ENCODE measurements at places on chromosomes 3 and 15. TPM values are rescaled to one million over a fixed set of nuclear protein-coding genes. Genes with fewer than 3 reads are reported as not detected.

SPSB4 gene
- 12.7 TPM for total RNA-seq

IL17RD gene
- total RNA-seq, result 29.3 TPM

CLDN16 gene
- total RNA-seq, result not detected

TNFSF10 gene
- total RNA-seq, result 2.0 TPM

STXBP5L gene
- total RNA-seq, result 46.9 TPM

LRRN1 gene
- 77.3 TPM for total RNA-seq

CERS3 gene
- 0.73 TPM for total RNA-seq

CA12 gene
- 39.9 TPM for total RNA-seq

SCAANT1 gene
- total RNA-seq, result not detected

SORD gene
- total RNA-seq, result 7.4 TPM

DGKG gene
- 14.9 TPM for total RNA-seq

WWTR1 gene
- total RNA-seq, result 11.8 TPM

FBXO40 gene
- total RNA-seq, result not detected

GRCh38 chr3:177488740-177489139, 291.5 kb upstream of the TBL1XR1 start:
- DNase-seq, result no peak

DNA sequence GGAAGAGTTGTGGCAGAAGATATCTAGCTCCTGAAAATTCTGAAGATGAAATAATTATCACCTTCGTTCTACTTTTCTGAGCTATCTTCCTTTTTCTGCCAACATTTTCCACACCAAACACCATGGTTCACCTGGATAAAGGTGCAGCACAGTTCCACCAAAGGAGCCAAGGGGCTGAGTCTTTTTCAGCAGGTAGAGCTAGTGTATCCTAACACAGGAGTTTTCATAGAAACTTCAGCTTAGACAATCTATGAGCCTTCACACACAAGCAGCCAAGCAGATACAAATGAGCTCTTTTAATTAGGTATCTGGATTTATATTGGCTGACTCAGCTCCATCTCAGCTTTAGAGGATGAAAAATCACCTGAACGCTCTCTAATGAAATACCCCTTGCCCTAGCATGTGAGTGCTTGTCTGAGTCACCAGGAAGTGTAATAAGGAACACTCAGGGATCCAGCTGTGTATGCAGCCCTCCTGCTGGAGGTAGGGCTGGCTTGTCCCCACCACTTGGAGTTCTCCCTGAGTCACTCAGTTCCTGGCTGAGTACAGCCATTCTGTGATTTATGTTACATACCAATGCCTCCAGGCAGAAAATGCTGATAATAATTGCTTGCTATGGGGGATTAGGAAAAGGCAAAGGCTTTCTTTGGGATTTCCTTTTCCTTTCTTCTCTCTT, 385.7 kb downstream of the LSAMP start:
- DNase-seq, result no peak

DNA sequence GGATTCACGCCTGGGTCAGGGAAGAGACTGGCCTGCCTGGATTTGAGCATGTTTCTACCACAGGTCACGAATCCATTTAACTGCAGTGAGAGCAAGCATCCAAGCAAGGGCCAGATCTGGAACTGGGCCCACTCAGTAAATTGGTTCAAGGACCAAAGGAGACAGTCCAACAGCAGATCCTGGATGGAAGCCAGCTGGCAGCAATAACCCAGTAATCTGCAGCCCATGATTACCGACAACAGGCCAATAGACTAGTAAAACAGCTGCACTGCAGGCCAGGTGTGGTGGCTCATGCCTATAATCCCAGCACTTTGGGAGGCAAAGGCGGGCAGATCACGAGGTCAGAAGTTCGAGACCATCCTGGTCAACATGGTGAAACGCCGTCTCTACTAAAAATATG, 11.8 kb downstream of the SAMD7 start:
- peak; percentile 34 for DNase-seq

GRCh38 chr3:111812701-111813100, 46.4 kb upstream of the PHLDB2 start:
- no peak for DNase-seq

GRCh38 chr3:194785315-194785714, 99.6 kb downstream of the FAM43A start:
- DNase-seq, result no peak

GRCh38 chr3:50189274-50189673, 2.1 kb upstream of the GNAT1 start:
- peak; percentile 73 for DNase-seq

DNA sequence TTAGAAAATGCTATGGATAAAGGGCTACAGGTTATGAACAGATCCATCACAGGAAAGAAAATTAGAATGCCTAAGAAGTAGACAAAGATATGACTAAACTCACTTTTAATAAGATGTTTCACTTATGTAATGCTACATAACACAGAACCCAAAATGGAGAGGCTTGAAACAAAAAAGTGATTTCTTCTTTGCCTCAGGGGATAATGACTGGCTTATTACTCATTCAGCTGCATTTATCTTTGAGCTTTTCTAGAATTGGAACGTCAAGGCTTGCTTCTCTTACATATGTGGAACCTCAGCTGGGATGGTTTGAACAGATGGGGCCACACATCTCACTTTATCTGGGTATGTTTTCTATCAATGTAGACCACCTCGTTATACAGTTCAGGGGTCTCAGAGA, 120.6 kb upstream of the EPHA3 start:
- no peak for DNase-seq

GRCh38 chr3:136753326-136753939, 1.3 kb upstream of the STAG1 start:
- DNase-seq, result no peak

DNA sequence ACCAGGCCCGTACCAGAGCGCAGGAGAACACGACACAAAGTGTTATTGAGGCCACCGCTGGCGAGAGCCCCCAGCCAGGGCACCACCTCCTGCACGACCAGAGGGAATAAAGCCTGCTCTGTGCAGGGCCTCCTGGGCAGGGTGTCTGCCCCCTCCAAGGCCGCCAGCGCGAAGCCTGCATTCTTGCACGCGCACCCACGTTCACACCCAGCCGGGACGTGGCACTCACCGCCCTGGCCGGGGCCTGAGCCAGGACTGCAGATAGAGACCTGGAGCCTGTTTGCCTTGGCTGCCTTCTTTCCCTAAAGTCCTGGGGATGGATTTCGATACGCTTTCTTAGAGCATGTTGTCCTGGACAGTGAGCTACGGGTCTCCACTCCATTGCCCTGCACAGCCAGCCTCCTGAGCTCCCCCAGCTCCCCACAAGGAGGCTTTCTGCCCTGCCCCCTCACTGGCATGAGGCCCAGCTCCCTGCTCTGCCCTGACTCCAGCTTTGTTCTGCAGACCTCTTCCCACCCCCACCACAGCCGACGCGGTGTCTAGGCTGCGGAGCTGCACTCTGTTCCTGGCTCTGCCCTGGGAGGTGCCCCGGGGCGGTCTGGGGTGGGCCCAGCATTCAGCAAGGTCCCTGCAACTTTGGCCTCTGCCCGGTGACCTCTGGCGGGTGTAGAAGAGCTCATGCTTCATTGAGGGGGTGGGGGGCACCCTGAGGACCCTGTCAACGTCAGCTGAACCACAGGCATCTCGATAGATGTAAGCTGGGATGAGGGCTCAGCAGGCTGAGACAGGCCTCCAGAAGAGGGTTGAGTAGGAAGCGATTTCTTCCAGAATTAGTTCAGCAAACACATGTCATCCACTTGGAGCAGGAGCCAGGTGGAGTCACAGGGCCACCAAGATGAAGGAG, 145.0 kb downstream of the LRRK1 start:
- DNase-seq, result no peak

DNA sequence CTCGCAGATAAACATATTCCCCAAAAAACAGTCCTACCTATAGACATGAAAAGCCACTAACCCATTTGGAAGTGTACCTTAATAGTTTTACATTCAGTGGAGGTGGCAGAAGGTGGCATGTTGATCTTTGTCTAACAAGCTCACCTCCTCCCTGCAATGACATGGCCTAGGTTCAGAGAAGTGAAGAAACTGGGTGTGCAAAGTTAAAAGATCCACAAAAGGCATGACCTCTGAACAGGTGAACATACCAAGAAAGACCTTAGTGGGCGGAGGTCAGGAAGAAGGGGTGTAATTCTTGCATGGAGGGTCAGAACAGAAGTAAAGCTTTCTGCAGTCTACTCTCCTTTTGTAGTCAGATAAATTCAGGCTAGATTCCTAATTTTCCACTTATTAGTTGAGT, 822 bp downstream of the MRPL3 start:
- no peak for DNase-seq

DNA sequence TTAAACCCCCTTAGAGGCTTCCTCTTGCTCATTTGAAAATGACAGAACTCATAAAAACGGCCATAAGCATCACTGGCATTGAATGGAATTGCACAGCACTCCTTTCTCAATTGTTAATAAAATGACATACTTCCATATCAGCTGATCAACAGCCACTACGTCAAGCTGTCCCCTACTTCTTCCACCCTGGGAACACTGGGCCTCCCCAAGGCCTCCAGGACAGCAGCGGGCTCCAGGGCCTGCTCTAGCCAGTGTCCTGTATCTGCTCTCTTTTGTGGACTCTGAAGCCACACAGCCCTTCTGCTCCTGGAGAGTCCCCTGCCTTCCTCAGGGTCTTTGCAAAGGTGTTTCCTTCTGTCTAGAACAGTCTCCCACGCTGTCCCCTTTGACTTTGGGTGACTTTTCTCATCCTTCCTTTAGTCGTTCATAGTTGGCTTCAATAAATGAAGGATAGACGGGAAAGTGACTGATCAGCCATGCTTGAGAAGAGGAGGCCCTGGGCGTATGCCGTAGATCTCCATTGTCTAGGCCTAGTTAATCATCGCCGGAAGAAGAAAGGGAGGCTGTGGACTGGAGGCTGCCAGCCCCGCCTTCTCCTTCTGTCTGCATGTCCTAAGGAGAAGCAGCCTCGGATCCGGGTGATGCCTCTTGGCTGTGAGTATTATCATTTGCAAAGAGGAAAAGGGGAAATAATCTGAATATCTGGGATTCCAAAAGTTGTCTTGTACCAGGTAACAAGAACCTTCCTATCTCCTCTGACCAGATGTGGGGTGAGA, 4.7 kb upstream of the THSD4 start:
- DNase-seq, result no peak

- DNase-seq, result no peak
Measured at GRCh38 chr15:74920456-74920855, 13.8 kb upstream of the FAM219B start.

DNA sequence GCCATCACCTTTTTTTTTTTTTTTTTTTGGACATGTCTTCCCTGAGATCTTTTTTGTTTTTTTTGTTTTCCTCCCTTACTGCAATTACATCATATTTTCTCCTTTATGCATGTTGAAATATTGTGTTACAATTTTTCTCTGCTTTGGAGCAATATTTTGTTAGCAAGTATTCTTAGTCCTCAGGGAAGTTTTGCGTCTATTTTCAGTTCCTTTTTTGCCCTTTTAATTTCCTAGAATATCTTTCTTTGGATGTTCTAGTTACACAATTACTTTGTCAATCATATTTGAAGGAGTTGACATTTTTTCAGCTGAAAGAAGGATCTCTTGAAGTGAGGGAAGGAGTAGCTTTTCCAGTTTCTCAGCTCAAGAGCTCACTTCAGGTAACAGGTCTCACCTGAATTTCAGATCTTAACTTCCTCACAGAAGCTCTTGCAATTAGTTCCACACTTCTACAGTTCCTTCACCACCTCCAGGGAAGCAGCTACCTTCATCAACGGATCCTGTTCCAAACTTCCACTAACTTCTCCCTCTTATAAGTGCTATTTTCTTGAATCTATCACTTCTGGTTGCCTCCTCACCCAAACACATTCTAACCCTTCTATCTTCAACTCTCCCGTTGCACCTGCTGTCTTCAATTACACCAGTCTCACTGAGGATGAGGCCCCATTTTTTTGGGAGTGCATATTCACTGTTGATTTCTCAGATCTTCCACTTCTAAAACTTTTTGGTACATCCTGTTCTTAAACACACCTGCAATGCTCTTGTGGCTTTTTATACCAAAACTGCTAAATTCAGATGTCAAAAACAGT, 57.8 kb upstream of the CPOX start:
- DNase-seq, result no peak

GRCh38 chr15:25690673-25691543, 172.2 kb downstream of the ATP10A start:
- peak; percentile 8 for DNase-seq

GRCh38 chr15:55484917-55485672, 22.9 kb downstream of the DNAAF4 start:
- no peak for DNase-seq

DNA sequence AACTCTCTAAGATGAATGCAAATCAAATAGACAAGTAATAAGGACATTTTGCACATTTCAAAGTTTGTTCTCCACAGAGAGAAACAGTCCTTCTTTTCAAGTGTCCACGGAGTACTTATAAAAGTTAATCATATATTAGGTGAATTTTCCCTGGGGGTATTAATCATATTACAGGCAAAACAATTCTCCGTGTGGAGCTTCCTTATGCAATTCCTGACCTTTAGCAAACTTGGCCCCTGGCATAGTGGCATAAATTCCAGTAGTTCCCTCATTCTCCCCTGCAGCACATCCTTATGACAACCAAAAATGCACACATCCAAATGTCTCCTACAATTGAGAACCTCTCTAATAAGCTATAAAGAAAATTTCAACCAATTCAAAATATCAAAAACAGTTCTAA, 34.4 kb downstream of the FSIP1 start:
- no peak for DNase-seq

- no peak for DNase-seq
Measured at GRCh38 chr3:47586746-47587145, 8.1 kb upstream of the CSPG5 start.

DNA sequence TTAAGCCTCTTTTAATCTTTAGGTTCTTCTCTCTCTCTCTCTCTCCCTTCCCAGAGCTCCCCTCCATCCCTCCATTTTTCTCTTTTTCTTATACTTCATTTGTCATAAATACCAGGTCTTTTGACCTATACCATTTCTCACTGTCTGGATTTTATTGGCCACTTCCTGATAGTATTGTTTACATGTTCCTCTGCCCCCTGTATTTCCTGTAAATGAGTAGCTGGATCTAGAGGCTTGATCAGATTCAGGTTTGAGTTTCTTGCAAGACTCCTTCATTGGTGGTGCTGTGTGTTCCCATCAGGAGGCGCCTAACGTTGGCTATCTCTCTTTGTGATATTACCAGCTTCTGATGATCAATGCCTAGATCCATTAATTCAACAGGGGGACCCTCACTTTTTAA, 42.2 kb downstream of the DAPK2 start:
- DNase-seq, result no peak

GRCh38 chr3:32240159-32240545, 1.7 kb downstream of the CMTM8 start:
- DNase-seq, result no peak

- no peak for DNase-seq
Measured at GRCh38 chr3:3447641-3448040, 268.1 kb upstream of the CRBN start.

DNA sequence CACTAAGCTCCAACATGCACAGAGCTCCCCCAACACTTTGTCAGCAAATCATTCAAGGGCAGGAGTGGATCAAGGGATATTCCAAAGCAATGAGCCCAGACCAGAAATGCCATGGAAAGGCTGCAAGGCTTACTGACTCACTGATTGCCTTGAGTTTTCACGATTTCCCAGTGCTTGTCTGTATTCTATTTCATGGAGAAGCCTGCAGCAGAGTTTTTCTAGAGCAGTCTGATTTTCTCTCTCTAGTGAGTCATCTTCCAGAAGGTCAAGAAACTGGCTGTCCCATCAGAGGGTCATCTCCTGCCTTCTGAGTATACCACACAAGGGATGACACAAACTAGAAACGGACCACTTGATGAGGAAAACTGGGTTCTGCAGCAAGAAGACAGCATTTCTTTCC, 16.5 kb downstream of the LMCD1 start:
- no peak for DNase-seq

- DNase-seq, result no peak
Measured at GRCh38 chr15:68572921-68573320, 5.9 kb upstream of the CORO2B start.

All from cerebellum (tissue), 4 donors.